Mononuclear cell (primary cell): ENCODE measurements at places on chromosomes 7 and 10. TPM values are rescaled to one million over a fixed set of nuclear protein-coding genes. Genes with fewer than 3 reads are reported as not detected.

The SLC39A12 gene
- not detected for total RNA-seq

The GRK5 gene
- 10.6 TPM for total RNA-seq

The ZNF117 gene
- 3.8 TPM for total RNA-seq

The TMEM229A gene
- total RNA-seq: not detected

The GHRHR gene
- not detected for total RNA-seq

The TMEM225B gene
- total RNA-seq: 1.4 TPM

The CPA1 gene
- not detected for total RNA-seq

The VTI1A gene
- total RNA-seq: 65.4 TPM

The ARID5B gene
- total RNA-seq: 52.9 TPM

The ABCF2 gene
- 9.7 TPM for total RNA-seq

The FIS1 gene
- 83.9 TPM for total RNA-seq

The TRPV5 gene
- not detected for total RNA-seq

The MACC1 gene
- 1.0 TPM for total RNA-seq

The GPR26 gene
- total RNA-seq: under 0.01 TPM

The BTBD16 gene
- total RNA-seq: not detected

The CCL24 gene
- total RNA-seq: not detected

The PCLO gene
- total RNA-seq: not detected

The CALD1 gene
- total RNA-seq: 2.1 TPM
